ENCODE measurements at places on chromosomes 7 and 10.

DNA sequence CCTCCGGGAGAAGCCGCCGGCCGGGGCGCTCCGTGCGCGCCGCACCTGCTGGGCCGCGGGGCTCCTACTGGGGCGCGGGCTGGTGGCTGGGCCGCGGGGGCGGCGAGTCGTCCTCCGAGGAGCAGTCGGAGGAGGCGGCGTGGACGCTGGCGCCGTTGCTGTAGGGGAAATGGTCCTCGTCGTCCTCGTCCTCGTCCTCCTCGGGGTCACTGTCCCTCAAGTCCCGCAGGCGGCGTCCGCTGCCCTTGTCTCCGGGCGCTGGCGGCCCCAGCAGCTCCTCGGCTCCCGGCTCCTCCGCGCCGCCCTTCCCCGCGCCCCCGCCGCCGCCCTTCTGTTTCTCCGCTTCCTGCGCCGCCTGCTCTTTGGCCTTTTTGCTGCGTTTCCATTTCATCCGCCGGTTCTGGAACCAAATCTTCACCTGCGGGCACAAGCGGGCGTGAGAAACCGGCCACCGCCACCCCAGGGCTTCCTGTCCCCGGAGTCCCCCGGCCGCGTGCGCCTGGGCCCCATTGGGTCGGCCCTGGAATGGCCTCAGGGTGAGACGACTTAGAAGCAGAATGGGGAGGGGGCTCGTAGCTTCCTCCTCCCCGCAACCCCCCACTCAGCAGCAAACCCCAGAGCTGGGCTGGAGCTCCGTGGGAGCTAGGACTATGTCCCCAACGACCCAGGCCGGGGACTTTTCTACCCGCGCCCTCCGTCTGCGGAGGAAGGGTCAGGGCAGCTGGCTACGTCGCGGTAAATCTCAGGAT lies 4.8 kb downstream of the MNX1 start:
- DNase-seq: no peak

DNA sequence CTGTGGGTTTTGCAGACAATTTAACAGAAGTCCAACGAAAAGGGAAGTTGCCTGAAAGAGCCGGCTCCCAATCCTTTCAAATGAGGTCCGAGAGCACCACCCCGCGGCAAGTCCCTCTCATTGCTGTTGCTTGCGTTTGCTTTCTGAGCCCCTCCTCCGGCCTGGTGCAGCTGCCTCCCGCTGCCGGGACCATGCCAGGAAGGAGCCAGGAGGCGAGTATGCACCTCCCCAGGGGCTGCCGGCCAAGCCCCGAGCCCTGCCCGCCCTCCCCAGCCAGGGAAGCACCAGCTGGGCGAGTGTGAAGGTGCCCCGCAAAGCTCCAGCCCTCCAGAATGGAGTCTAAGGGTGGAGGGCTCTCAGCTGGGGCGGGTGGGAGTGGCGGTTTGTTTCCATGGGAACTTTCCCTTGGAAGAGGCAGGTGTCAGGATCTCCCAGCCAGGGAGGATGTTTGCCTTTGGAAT lies 25.8 kb upstream of the PPP2R2D start:
- peak; percentile 88 for DNase-seq

DNA sequence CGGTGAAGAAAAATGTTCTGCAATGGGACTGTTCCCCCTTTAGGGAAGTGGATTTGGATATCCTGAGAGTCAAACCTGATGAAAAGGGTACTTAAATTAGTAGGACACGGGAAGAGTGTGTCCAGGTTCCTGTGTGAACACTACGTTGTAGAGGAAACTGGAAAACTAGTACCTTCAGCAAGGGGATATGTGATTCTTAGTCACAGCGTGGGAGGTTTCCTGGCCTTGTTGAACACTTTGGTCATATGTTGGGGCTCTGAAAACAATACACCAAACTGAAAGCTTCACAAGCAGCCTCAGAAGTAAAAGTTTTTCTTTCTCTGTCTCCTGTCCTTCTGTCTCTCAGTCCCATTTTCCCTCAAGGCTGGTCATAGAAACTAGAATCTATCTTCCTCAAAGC lies 306.9 kb upstream of the GLI3 start:
- DNase-seq: no peak

- DNase-seq: no peak
Observed at GRCh38 chr10:12539350-12540164, 190.2 kb downstream of the CAMK1D start.

All from muscle of leg (tissue), 16 donors.